ENCODE measurements at places on chromosomes 16 and 17. TPM values are rescaled to one million over a fixed set of nuclear protein-coding genes. Genes with fewer than 3 reads are reported as not detected.

Gene HCRT
- not detected for total RNA-seq

Gene ATP1B2
- total RNA-seq, result 6.7 TPM

Gene GJC1
- 0.67 TPM for total RNA-seq

DNA sequence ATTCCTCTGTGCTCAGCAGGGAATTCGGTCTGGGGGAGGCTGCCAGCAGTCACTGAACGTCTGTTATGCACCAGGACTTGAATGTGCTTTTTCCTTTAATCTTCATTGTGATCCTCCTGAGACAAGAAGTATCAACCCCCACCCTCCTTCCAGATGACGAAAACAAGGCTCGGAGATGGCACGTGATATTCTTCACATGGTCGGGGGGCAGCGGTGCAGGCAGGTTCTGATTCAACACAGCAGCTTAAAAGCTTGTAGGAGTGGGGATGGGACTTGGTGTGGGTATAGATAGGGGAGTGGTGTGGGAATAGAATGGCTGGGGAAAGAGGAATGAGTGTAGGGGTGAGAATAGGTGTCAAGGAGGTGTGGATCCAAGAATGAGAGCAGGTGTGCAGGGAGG lies 6.4 kb downstream of the NECAB2 start:
- H3K27ac ChIP-seq, result no peak overlapping the region
- no peak overlapping the region for H3K4me3 ChIP-seq
- no peaks in the 10 kb centered on the region for H3K36me3 ChIP-seq
- DNase-seq, result no peak

- no peak for DNase-seq
- H3K27me3 ChIP-seq, result no peaks in the 10 kb centered on the region
- H3K4me1 ChIP-seq, result peaks cover 8% of the 10 kb centered on the region
- H3K36me3 ChIP-seq, result peaks cover 7% of the 10 kb centered on the region
These were observed 137.9 kb downstream of the CDH11 start for GRCh38 chr16:64983963-64984362.

DNA sequence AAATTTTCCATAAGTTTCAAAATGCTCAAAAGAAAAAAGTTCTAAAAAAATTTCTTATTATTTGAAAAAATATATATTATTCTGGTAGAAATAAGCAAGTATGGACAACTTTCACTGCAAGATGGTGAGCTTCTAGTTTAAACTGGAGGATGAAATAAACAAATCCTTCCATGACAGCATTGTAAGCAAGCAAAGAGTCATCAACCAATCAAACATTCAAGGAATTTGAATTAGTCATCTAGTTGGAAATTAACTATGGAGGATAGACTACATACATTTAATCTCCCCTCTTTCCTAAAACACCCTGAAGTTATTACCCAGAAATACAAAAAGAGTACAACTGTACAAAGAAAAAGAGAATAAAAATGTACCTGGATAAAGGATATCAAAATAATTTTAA lies 51.0 kb upstream of the IRX5 start:
- no peak overlapping the region for H3K4me3 ChIP-seq
- no peak for DNase-seq
- no peaks in the 10 kb centered on the region for H3K4me1 ChIP-seq
- no peaks in the 10 kb centered on the region for H3K36me3 ChIP-seq
- H3K27me3 ChIP-seq, result peaks cover 3% of the 10 kb centered on the region
- no peak overlapping the region for H3K27ac ChIP-seq

DNA sequence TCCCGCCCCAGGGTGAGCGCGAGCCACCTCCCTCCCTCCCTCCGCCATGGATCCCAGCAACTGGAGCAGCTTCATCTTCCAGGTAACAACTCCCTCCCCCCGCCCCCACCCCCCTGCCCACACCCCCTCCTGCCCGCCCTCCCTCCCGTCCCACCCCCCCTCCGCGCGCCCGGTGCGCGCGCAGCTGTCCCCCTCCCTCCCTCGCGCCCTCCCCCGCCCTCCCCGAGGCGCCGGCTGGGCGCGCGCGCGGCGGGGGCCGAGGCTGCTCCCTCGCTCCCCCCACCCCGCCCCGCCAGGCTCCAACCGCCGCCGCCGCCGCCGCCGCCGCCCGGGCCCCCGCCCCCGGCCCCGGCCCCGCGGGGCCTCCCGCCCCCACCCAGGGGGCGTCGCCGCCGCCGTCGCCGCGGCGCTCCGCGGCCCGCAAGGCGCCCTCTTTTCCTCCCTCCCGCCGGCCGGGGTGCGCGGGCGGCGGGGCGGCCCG lies at the start of gene MAZ:
TSS of gene MAZ (plus strand) at position 431 of the 481 bp plus-strand sequence. CDS start 173 bp downstream, outside the sequence.
- peak; percentile 93 for DNase-seq
- H3K4me1 ChIP-seq, result peaks cover 51% of the 10 kb centered on the region
- peak within 1 kb of the TSS; percentile 98 for H3K27ac ChIP-seq

- no peak for DNase-seq
- peaks cover 15% of the 10 kb centered on the region for H3K4me1 ChIP-seq
- H3K4me3 ChIP-seq, result no peak overlapping the region
- no peaks in the 10 kb centered on the region for H3K36me3 ChIP-seq
- H3K27me3 ChIP-seq, result no peaks in the 10 kb centered on the region
These were observed 18.9 kb downstream of the TEX2 start for GRCh38 chr17:64244165-64244564.

DNA sequence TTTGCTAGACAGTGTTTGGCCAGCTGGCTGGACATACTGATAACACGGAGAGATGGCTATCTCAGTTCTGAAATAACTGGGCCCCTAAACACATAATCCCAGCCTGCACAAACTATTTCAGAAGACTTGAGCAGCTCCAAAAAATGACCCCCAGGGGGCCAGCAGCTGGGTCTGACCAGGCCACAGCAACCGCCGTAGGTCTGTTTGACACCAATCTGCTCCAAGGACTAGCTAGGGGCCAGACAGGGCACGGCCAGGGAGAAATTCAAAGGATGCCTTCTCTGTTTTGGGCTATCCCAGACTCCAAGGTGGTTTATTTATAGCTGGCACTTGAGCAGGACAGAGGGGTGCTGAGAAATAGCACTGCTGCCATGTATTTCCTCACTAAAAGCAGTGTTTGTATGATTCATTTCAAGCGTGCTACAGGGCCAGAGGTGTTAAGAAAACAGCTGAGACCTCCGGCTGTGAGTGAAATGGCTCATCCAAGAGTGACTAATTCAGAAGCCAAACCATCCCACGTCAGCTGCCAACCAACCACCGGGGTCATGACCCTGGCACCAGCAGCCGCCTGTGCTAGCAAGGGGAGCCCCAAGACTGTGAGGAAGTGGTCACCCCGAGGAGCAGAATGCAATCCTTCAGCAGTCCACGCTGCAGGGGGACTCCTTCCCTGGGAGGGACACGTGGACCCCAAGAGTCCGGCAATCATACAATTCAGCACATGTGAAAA lies 5.7 kb downstream of the GGA2 start:
- H3K27me3 ChIP-seq, result no peaks in the 10 kb centered on the region
- peak; percentile 86 for DNase-seq
- H3K4me3 ChIP-seq, result no peak overlapping the region
- peaks cover 100% of the 10 kb centered on the region for H3K4me1 ChIP-seq
- peak overlapping the region; percentile 39 for H3K27ac ChIP-seq
- H3K36me3 ChIP-seq, result no peaks in the 10 kb centered on the region
